ENCODE measurements at places on chromosomes 13 and 19.

DNA sequence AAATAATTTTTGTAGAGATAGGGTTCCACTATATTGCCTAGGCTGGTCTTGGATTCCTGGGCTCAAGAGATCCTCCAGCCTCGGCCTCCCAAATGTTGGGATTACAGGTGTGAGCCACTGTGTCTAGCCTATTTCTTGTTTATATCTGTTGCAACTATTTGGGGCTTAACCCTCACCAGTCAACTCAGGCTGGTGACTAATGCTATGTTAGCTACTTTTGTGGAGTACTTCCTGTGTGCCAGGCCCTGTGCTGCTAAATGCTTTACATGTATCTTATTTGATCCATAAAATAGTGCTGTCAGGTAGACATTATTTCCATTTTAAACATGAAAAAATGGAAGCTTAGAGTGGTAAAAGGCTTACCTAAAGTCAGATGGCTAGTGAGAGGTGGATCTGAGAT, 13.8 kb downstream of the CEACAM1 start:
- DNase-seq: no peak

DNA sequence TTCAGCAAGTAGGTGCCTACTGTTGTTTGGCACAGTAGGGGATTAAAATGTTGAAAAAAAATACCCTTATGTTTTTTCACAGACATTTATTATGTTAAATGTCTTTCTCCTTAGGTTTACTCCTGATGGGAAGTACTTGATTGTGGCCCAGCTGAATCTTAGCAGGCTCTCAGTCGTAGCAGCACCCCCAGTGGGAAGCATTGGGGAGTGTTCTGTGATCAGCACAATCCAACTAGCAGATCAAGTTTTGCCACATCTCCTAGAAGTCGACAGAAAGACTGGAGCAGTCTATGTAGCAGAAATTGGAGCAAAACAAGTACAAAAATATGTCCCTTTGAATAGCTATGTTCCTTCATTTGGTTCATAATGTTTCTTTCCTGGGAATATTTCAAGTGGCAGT, 9.3 kb downstream of the NHLRC3 start:
- no peak for DNase-seq

- DNase-seq: peak; percentile 93
These were observed 946.3 kb upstream of the PCDH9 start for GRCh38 chr13:68176475-68176874.

DNA sequence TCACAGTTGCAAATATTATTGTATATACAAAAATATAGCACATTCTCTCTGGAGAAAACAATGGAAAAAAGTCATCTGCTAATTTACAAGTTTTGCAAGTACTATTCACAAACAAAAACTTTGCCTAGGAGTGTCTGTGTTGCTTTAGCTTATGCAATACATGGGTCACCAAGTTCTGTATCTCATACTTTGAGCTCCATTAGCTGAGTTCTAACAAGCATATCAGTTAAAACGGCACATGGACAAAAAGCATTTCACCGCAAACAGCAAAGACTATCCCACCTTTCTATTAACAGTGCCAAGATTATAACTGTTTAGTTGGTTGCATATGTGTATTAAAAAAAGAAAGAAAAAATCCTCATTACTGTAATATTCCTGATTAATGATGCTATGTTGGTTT, 4.6 kb downstream of the SPRY2 start:
- DNase-seq: no peak

DNA sequence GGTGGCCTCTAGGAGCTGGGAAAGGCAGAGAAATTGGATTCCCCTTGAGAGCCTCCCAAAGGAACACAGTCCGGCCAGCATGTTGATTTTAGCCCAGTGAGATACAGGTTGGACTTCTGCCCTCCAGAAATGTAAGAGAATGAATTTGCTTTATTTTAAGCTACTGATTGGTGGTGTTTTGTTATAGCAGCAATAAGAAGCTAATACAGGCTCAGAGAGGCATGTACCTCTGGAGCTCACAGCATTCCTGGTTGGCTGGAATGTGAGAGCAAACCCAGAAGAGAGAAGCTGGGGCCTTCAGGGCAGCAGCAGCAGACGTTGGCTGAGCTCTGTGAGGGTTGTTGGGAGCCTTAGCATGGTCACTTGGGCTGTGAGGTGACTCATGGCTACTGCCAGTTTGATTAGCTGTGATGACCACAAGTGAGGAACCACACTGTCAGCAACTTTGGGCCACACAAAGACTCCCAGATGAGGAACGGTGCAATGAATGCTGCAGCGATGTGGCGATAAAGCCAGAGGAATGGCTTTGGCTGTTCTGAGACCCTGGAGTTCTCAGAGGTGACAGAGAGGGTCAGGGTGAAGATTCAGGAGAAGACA, 80.1 kb downstream of the CYSLTR2 start:
- DNase-seq: no peak

- peak; percentile 40 for DNase-seq
These were observed 117.6 kb downstream of the USP12 start for GRCh38 chr13:27053902-27054595.

GRCh38 chr13:55566334-55566733, 1574.4 kb upstream of the PRR20A start:
- no peak for DNase-seq

- DNase-seq: peak; percentile 1
These were observed 583.0 kb upstream of the ATXN8OS start for GRCh38 chr13:69524459-69525150.

GRCh38 chr13:79582896-79583295, 101.9 kb downstream of the NDFIP2 start:
- no peak for DNase-seq

GRCh38 chr13:48849515-48849914, 126.2 kb upstream of the FNDC3A start:
- no peak for DNase-seq

- no peak for DNase-seq
These were observed 3.8 kb downstream of the ZAR1L start for GRCh38 chr13:32311188-32311897.

GRCh38 chr19:46356149-46357055, 9.5 kb downstream of the PPP5C start:
- no peak for DNase-seq

GRCh38 chr13:50244713-50245574, 229.7 kb downstream of the KCNRG start:
- peak; percentile 53 for DNase-seq

DNA sequence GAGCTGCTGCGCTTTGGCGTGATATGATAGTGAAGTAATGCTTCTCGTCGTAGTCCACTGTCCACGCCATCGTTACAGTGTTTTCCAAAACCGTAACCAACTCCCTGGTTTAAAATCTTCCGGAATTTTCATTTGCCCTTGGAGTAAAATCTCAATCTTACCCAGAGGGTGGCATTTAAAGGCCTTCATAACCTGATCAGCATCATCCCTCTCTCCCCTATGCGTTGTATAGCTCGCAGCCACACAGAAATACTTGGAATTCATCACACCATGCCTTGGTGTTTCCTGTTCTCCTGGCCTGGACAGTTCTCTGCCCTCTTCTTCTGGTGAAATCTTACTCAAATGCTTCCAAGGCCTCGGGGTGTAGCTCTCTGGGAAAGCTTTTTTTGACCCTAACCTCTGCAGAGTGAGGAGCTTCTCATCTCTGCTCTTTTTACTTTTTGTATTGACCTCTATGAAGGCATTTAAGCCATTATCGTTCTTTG, 839 bp downstream of the MPHOSPH8 start:
- DNase-seq: no peak

DNA sequence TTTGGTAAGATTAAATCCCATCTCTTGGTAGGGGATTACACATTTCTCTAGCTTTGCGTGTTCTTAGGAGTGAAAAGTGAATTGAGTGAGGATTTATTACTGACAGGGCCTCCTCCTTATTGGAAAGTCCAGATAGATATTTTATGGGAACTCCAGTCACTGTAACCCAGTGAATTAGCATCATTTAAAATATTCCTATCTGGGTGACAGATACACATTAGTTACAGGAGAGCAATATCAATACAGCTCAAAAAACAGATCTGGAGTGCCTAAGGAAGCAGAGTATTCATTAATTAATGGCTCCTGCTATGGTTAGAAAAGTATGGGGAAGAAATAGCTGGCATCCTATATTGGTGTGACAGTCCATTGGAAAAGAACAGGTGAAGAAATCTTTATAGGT, 248.2 kb downstream of the SLITRK6 start:
- no peak for DNase-seq

GRCh38 chr13:95250961-95251360, 50.3 kb downstream of the ABCC4 start:
- DNase-seq: no peak

DNA sequence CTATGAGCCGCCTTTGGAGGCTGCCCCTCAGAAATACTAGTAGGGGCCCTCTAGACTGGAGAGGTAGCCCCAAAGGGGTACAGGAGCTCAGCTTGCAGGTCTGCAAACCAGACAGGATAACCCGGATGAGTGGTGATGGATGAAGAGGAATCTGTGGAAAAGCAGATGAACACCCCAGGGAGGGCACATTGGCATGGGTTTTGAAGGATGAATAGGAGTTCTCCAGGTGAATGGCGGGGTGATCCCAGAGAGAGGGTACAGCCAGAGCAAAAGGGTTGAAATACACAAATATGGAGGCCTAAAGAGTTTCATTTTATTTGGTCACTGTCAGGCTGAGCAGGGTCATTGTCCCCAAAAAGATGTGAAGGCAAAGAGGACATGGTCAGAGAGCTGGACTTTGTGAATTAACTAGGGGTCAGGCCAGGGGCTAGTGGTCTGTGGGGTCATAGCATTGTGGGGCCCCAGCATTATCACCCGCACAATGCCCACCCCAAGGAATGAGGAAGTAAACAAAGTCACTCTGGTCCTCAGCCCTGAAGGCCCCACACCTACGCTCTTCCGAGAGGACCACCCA, 4.8 kb downstream of the NR2F6 start:
- DNase-seq: no peak

GRCh38 chr13:24218338-24218737, 57.8 kb downstream of the SPATA13 start:
- DNase-seq: no peak

GRCh38 chr19:13748169-13748828, 16.0 kb upstream of the MRI1 start:
- DNase-seq: no peak

- no peak for DNase-seq
These were observed 4.0 kb upstream of the MAST3 start for GRCh38 chr19:18093439-18094161.

DNA sequence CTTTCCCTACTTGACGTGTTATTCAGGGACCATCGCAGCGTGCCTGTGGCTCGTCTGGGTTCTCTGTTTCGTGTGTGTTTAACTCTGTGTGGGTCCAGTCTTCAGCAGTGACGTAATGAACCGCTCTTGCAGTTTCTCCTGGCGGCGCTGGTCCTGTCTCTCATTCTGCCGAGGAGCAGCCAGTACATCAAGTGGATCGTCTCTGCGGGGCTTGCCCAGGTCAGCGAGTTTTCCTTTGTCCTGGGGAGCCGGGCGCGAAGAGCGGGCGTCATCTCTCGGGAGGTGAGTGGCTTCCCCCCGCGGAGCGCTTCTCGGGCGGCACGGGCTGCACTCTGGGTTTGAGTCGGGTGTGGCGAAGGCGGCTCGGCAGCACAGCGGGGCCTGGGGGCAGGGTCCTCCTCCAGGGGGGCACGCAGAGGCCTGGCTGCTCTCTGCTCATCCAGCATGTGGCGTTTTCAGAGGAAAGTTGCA, 36.3 kb upstream of the TFDP1 start:
- peak; percentile 69 for DNase-seq

DNA sequence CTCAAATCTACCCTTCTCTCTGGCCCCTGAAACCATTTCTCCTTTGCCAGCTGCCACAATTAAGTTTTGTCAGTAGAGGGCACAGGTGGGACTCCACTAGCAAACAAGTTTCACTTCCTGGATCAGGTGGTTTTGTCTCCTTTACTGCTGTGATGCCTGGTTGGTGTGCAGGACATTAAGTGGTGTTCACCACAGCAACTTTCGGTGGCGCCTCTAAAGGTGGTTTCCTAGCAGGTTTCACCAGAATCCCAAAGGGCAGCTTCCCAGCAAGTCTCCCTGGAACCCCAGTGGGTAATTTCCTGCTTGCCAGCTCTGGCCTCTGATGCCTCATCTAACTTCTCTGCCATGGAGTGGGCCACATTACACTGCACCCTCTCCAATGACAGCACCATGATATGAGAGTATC, 16.6 kb downstream of the MED4 start:
- no peak for DNase-seq
